ENCODE measurements at places on chromosomes 2 and 18. TPM values are rescaled to one million over a fixed set of nuclear protein-coding genes. Genes with fewer than 3 reads are reported as not detected.
A peak's percentile ranks its signal among the peaks of the same experiment; 100 is the strongest.

DNA sequence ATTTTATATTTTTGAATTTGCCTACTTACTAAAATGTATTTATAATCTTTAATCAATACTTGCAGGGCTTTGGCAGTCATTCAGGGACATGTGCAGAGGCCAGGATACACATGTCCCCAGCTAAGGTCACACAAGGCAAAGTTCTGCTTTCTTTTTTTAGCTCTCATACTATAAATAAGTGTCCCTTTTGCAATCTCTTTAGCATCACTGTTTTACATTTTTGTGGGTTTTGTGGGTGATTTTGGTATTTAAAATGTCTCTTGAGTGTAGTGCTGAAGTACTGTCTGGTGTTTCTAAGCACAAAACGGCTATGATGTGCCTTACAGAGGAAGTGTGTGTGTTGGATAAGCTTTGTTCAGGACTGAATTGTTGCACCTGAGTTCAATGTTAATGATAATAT is 309.0 kb upstream of the GULP1 start:
- no peak for DNase-seq
- no peak overlapping the region for H3K4me3 ChIP-seq
- H3K27ac ChIP-seq, result no peak overlapping the region

DNA sequence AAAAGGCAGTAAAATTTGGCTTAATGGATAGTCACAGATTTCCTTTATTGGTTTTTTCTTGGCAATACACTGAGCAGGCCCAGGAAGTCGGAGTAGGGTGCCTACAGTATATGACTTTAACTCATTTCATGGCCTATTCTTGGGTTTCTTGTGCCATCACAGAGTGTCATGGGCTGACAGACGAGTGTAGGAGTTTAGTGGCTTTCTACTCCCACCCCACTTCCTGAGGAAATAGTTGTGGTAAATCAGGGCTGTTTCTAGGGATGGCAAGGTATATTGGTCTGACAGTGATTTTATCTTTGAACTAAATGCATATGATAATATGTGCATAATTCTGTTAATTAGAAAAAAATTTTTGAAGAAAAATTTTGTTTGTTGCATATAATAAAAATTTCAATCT is 100.1 kb downstream of the PLCL1 start:
- no peak overlapping the region for H3K27ac ChIP-seq
- H3K4me3 ChIP-seq, result no peak overlapping the region
- DNase-seq, result peak; percentile 45
- H3K27me3 ChIP-seq, result peaks cover 7% of the 10 kb centered on the region
- peaks cover 7% of the 10 kb centered on the region for H3K36me3 ChIP-seq

The IMP4 gene
- 128 TPM for total RNA-seq

The MATN3 gene
- not detected for total RNA-seq

The ANKAR gene
- 4.2 TPM for total RNA-seq

The PTPN18 gene
- total RNA-seq, result 44.9 TPM

The CYBRD1 gene
- 0.86 TPM for total RNA-seq

The C2orf66 gene
- not detected for total RNA-seq
